ENCODE measurements at places on chromosomes 16 and 17.
A peak's percentile ranks its signal among the peaks of the same experiment; 100 is the strongest.

DNA sequence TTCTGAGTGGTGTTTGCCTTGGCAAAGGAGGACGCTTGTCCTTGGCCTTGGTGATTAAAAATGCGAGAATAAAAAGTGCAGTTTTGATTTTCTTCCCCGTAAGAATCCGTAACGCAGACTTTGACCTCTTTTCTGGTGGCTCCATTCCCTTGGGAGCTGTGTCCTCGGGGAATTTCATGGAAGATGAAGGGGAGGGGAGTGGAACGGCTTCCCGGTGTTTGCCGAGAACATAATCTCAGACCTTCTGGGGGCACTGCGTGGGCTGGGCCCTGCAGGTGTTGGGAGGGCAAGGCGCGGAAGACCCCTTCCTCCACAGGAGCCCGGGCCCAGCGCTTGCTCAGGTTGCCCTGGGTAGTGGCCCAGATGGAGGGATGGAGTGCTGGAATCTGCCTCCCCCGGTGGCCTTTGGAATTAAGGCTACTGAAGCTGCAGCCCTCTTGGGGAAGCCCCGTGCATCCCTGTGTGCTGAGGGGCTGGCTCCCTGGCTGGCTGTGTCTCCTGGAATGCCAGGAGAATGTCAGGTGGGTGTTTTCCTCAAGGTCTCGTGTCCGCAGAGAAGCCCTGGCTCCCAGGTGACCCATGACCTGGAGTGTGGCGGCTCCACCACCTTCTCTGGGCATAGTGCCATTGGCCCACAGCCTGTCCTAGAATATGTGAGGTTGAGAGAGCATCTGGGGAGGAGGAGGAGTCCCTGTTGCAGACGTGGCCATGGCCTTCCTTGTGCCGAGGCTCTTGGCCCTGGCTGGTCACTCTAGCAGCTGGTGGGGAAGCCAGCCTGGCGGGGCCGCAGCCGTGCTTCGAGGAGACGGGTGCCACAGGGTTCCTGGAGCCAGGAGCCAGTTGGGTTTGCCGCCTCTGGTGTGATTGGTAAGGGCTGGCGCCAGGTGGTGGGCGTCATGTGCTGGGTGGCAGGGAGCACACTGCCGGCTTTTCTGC, 3.1 kb downstream of the BAIAP2 start:
- DNase-seq, result no peak

- DNase-seq, result no peak
Observed at GRCh38 chr16:83717814-83718213, 90.0 kb upstream of the HSBP1 start.

GRCh38 chr17:64250233-64250835, 12.7 kb downstream of the TEX2 start:
- no peak for DNase-seq

GRCh38 chr16:69821844-69822173, 59.7 kb downstream of the WWP2 start:
- DNase-seq, result no peak

DNA sequence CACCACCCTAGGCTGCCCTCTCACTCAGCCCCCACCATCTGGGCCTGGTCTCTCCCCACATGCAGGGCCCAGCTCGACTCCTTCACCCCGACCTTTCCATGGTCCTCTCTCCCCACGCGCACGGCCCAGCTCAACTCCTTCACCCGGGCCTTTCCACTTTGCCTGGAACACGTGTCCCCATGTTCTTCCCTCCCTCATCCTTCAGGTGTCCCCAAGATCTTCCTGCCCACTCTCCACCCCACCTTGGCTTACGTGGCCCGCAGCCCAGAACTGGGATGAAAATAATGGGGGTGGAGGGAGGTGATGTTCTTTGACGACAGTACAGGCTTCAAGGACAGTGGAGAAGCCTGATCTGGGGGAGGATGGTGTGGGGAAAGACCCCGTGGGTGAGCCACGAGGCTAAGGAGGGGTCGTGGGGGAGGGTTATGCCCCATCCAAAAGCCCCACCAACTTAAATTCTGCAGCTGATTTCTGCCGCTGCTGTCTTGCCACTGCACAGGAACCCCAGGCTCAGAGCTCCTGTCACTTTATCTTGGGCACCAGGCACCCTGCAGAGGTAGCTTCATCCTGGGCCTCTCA, 9.9 kb upstream of the MEAK7 start:
- no peak for DNase-seq

DNA sequence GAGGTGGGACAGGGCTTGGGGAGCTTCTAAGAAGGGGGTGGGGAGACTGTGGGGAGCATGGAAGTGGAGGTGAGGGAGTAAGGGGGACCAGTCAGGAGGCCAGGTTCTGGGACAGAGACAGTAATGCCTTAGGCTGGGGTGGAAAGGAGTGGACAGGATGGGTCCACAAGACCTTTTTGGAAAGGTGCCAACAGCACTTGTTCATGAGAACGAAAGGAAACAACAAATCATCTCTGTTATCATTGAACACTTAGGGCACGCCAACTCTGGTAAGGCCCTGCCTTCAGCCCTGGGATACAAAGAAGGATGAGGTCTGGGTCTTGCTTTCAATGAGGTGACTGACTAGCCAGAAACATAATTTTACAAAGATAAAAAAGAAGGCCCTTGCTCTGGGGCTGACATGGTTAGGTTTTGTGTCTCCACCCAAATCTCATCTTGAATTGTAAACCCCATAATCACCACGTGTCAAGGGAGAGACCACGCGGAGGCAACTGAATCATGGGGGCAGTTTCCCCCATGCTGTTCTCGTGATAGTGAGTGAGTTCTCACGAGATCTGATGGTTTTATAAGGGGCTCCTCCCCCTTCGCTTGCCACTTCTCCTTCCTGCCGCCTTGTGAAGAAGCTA, 113.8 kb downstream of the SLC39A11 start:
- no peak for DNase-seq

DNA sequence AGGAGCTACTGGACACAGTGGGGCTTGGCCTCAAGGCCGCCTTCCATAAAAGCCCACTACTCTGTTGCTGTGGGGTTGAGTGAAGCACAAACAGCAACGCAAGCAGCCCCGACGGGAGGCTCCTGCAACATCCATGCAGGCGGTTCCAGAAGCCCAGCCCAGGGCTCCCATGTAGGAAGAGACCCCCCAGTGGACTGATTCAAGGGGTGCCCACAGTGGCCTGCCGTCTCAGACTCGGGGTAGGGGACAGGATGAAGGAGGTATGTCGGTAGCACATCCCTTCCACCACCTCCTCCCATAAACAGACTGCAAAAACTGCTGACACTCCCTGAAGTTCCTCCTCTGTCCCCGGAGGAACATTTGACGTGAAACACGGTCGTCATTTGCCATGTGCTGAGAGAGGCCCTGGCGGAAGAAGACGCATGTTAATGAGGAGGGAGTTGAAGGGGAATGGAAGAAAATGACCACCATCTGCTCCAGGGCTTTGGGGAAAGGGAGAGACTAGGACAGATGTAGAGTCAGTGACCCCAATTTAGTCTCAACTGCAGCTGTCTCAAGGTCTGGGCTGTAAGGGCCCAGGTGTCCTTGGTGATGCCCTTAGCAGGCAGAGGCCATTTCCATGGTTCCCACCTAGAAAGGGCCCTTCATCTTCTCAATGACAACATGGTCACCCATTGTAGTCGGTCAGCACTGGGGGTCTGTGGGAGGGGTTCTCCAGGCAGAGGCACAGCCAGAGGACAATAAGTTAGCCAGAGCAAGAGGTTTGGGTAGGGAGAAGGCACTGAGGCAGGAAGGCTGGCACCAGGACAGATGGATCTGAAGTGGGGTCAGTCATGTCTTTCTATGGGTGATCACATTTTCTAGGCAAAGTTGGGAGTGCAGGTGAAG, 200.6 kb downstream of the CPPED1 start:
- no peak for DNase-seq

DNA sequence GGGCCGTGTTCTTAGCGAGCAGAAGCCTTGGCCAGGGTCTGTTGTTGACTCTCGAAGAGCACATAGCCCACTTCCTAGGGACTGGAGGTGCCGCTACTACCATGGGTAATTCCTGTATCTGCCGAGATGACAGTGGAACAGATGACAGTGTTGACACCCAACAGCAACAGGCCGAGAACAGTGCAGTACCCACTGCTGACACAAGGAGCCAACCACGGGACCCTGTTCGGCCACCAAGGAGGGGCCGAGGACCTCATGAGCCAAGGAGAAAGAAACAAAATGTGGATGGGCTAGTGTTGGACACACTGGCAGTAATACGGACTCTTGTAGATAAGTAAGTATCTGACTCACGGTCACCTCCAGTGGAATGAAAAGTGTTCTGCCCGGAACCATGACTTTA, 18.5 kb downstream of the RSPRY1 start:
- DNase-seq, result no peak

DNA sequence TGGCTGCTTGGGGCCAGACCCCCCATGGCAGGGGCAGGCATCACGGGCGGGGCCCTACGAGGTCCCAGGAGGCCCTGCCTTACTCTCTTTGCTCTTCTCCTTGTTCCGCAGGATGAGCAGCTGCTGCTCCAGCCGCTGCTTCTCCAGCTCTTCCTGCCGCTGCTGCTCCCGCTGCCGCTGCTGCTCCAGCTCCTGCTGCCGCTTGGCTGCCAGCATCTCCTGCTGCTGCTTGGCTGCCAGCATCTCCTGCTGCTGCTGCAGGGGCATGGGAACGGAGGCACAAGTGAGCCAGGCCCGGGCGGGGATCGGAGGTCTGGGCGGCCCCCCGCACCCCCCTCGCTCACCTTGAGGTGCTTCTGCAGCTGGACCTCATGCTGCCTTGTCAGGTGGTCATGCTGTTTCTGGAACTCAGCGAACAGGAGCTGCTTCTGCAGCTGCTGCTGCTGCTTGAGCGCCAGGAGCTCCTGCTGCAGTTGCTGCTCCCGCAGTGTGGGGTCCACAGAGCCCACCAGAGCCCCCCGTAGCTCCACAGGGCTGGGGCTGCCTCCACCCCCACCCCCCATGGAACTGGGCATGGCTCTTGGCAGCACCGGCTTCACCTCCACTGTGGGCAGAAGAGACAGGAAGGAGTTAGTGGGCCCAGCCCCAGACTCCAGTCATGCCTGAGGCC, 22.8 kb downstream of the G6PC3 start:
- DNase-seq, result no peak

- DNase-seq, result peak; percentile 30
Observed at GRCh38 chr16:49464877-49465504, 91.4 kb downstream of the C16orf78 start.

GRCh38 chr17:77753691-77754245, 204.7 kb upstream of the TNRC6C start:
- no peak for DNase-seq

- DNase-seq, result peak; percentile 10
Observed at GRCh38 chr16:86625029-86625428, 46.7 kb downstream of the FOXL1 start.

- DNase-seq, result no peak
Observed at GRCh38 chr16:83626676-83627075, 181.1 kb upstream of the HSBP1 start.

GRCh38 chr17:39702901-39703893, 3.3 kb downstream of the ERBB2 start:
- DNase-seq, result no peak

GRCh38 chr17:37147301-37147812, 198.6 kb downstream of the AATF start:
- DNase-seq, result no peak

GRCh38 chr17:6323626-6324356, 111.1 kb downstream of the AIPL1 start:
- peak; percentile 10 for DNase-seq

GRCh38 chr17:63827002-63827800, at the start of the genes FTSJ3 and PSMC5:
Gene FTSJ3 (minus strand): TSS chr17:63827663. CDS start chr17:63826902, 761 bp downstream.
Gene PSMC5 (plus strand): TSS chr17:63827431. CDS start chr17:63827491, 60 bp downstream.
- peak; percentile 97 for DNase-seq

DNA sequence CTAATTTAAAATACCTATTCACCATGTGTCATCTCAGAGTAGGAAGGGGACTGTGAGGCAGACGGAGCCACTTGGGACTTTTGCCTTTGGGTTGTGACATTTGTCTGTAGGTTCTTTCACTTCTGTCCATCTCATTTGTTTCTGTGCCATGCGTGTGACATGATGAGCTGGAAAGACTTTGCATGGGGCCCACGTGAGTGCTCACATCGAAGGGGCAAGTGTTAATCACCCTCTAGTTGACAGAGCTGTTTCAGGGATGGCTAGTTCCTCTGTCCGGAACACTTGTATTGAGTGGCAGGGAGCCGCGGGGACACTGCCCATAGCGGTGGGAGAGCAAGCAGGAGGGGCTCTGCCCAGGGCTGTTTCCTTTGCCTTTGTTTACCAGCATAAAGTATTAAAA, 112.0 kb downstream of the RPTOR start:
- DNase-seq, result no peak

DNA sequence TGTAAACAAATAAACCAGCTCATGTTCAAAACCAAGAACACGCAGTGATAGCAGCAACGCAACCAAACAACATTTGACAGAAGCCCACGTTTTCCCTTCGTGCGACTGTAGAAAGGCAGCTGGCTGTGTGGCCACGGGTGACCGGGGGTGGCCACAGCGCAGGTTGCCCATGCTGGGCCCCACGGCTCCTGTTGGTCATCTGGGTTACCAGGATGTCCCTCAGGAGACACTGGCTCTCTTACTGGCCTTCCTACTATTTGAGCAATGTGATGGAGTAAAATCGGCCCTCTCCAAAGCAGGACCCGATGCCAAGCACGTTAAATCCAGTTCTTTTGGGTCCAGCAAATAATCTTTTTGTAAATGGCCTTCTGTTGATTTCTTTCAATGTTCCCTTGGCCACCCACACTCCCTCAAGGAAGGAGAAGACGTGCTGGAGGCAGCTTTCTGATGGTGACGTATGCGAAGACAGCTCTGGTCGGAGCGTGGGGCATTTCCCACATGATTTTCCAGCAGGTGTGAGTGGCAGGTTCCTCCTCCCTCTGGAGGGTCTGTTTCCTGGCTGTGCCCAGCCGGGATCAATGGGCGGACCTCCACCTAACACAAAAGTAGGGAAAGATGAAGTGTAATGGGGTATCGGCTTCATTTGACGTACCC, 143.1 kb upstream of the CHMP6 start:
- no peak for DNase-seq

DNA sequence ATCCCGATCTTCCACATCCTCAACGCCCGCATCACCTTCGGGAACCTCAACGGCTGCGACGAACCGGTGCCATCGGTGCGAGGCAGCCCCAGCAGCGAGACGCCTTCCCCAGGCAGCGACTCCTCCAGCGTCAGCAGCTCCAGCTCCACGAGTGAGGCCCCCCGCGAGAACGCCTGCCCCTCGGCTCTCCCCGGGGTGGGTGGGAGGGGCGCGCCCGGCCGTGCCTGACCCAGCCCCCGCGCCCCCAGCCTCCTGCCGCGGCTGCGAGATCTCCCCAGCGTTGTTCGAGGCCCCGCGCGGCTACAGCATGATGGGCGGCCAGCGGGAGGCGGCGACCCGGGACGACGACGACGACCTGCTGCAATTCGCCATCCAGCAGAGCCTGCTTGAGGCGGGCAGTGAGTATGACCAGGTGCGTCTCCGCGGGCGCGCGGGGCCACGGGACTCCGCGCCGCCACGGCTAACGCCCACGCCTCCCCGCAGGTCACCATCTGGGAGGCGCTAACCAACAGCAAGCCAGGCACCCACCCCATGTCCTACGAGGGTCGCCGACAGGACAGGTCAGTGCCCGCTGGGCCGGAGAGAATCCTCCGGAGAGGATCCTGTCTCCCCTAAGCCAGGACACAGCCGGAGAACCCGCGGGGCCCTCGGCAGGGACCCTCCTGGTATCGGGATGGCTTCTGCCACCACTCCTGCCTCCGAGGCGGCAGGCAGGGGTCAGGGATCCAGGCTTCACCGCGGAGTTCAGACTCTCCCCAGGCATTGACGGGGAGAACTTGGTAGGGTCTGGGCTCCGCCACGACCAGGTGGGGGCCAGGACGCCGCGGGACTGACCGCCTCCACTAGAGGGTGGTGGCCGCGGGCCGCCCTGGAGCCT, 10.1 kb downstream of the CORO6 start:
- DNase-seq, result no peak
